Activated CD8-positive, alpha-beta T cell treated with anti-CD3 and anti-CD28 coated beads for 36 hours (primary cell): ENCODE measurements at places on chromosomes 16 and 17.
A peak's percentile ranks its signal among the peaks of the same experiment; 100 is the strongest.

DNA sequence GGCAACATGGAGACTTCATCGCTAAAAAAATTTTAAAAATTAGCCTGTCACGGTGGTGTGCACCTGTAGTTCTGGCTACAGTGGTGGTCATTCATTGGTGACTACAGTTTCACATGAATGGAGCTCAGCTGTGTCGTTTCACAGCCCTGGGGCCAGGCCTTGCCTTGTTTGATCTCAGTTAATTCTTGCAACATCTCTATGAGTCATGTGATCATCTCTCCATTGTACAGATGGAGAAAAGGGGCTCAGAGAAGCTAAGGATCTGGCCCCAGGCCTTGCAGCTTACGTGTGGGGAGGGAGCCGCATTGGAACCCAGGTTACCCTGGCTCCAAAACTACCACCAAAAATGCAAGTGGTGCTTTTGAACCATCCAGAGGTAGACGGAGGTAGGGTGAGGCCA, 49.4 kb downstream of the GDE1 start:
- no peak for DNase-seq

GRCh38 chr16:3992297-3993051, 112.0 kb upstream of the CREBBP start:
- peak; percentile 11 for DNase-seq

DNA sequence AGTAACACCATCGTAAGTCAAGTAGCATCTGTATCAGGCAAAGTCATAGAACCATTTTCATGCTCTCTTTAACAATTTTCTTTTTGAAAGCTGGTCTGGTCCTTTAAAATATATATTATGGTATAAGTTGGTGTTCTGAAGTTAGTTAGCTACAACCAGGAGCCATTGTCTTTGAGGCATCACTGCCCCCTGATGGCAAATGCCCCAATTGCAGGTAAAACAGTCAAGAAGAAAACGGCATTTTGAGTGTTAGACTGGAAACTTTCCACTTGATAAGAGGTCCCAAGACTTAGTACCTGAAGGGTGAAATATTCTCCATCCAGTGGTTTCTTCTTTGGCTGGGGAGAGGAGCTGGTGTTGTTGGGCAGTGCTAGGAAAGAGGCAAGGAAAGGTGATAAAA, 14.1 kb downstream of the TP53 start:
- DNase-seq: peak; percentile 79

DNA sequence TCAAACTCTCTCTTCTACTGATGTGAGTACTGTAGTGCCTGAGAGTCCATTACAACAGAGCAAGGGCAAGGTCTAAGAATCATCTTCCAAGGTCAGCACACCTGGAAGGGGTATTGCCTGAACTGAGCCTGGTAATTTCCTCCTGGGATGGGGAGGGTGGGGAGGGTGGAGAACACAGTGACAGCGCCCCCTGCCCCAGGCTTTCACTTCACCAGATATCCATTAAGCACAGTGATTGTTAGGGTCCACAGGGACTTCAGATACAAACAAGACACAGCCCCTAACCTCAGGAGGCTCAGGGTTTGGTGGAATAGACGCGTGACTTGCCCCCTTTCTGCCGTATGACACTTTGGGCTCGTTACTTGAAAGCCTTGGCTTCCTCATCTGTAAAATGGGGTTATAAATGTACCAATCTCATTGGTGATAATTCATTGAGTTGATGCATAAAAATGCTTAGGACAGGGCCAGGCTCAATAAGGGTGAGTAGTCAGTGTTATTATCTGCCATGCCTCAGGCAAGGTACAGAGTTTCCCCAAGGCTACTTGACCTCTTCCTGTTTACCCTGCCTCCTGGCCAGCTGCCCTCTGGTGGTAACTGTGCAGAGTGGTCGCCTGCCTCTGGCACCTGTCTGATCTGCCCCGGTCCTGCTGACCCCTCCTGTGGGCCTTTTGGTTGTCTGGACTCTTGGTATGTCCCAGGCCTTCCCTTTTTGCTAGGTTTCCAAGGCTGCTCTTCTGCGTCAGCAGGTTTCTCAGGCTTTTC, 13.1 kb upstream of the BRD7 start:
- no peak for DNase-seq

- peak; percentile 76 for DNase-seq
These were observed 346.6 kb downstream of the SNX29 start for GRCh38 chr16:12323007-12323758.

- DNase-seq: no peak
These were observed 797 bp upstream of the SNX11 start for GRCh38 chr17:48106802-48107136.

DNA sequence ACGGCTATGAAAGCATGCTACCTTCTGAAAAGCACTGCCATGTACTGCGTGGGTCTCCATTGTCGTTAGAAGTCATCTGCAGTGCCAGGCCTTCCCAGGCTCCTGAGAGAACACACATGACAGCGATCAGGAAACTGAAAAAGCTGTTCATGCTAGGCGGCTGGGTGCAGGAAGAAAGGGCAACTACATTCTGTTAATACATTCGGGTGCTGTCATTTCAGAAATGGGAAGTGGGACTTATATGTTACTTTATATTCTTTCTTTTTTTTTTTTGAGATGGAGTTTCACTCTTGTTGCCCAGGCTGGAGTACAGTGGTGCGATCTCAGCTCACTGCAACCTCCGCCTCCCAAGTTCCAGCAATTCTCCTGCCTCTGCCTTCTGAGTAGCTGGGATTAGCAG, 19.9 kb downstream of the CFAP20 start:
- DNase-seq: no peak

DNA sequence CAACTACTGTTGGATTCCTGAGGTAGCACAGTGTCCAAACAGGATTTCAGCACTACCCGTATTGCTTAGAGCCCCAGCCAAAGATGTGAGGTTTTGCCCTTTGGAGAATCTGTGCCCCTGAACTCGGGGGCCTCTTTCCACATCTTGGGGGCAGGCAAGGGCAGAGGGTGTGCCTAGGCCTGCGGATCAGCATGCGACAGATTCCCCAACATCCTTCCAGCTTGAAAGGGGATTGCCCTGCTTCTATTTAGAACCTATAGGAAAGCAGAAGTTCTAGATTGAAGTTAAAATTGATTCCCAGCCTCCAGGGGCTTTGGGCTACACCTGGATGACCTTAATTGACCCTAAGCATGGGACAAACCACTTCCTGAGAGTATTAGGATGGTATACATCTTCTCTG, 19.6 kb downstream of the NOD2 start:
- DNase-seq: no peak

- DNase-seq: no peak
These were observed 8.0 kb upstream of the SERPINF1 start for GRCh38 chr17:1753767-1754429.

GRCh38 chr16:51035711-51036110, 115.4 kb downstream of the SALL1 start:
- no peak for DNase-seq

- peak; percentile 77 for DNase-seq
These were observed 667 bp downstream of the EFCAB13 start for GRCh38 chr17:47324224-47325020.

DNA sequence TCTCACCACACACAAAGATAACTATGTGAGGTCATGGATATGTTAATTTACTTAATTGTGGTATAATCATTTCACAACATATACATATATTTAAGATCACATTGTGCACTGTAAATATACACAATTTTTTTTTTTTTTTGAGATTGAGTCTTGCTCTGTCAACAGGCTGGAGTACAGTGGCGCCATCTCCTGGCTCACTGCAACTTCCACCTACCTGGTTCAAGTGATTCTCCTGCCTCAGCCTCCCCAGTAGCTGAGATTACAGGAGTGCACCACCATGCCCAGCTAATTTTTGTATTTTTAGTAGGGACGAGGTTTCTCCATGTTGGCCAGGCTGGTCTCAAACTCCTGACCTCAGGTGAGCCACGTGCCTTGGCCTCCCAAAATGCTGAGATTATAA, 11.5 kb upstream of the PRSS54 start:
- DNase-seq: peak; percentile 81

DNA sequence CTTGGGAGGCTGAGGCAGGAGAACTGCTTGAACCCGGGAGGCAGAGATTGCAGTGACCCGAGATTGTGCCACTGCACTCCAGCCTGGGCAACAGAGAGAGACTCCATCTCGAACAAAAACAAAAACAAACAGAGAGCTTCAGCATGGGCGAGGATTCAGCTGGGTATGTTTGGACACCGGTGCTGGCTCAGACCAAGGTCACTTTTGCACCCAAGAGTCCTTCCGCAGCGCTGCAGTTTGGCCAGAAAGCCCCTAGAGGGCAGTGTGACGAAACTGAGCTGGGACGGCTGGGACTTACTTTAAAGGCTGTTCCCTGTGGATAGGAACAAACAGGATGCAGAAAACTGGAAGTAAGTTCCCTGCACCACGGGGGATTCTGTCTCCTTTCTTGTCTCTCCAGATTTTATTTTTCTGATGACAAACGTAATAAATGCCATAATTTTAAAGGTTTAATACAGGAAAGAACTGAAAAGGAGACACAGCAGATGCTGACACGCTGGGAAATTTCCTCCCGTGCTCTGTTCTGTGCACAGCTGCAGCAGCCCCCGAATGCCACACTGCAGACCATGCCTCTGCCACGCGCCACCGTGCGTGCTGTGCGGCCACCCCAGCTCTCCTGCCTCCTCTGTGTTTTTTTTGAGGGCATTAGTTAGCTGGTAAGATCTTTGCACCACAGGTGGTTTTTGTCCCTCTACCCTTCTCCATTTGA, 25.2 kb upstream of the USP36 start:
- DNase-seq: peak; percentile 69

- DNase-seq: no peak
These were observed 15.7 kb upstream of the BAHCC1 start for GRCh38 chr17:81379523-81379942.

DNA sequence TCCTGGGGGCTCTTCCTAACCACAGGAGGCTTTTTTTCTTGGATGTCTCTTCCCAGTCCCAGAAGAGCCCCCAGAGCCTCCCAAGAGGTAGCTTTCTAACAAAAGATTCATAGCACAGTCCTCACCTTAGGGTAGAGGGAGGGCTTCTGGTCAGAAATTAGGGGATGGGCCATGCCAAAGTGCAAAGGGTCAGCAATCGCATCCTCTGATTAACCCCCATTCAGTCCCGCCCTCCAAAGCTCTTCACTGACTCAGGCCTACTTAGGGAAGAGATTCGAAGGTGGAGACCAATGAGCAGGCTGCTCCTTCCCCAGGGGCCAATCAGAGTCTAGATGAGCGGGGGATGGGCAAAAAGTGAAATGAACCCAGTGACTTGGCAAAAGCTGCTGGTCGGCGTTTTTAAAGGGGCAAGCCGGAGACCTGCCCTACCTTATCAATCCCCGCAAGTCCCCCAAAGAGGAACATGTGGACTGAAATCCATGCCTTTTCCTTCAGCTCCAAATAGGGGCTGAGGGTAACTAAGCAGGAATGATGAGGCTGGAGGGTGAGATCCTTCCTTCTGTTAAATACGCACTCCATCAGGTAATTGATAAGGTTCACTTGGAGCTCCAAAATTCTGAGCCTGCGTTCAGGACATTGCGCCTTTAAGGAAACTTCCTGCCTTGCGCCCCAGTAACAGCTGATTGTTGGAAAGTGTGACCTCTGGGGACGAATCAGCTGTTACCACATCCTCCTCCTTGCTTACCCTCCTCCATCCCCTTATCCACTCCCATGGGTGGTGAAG, 6.9 kb upstream of the TLCD2 start:
- peak; percentile 93 for DNase-seq

GRCh38 chr16:86319585-86320236, 190.6 kb upstream of the FOXF1 start:
- DNase-seq: peak; percentile 25

DNA sequence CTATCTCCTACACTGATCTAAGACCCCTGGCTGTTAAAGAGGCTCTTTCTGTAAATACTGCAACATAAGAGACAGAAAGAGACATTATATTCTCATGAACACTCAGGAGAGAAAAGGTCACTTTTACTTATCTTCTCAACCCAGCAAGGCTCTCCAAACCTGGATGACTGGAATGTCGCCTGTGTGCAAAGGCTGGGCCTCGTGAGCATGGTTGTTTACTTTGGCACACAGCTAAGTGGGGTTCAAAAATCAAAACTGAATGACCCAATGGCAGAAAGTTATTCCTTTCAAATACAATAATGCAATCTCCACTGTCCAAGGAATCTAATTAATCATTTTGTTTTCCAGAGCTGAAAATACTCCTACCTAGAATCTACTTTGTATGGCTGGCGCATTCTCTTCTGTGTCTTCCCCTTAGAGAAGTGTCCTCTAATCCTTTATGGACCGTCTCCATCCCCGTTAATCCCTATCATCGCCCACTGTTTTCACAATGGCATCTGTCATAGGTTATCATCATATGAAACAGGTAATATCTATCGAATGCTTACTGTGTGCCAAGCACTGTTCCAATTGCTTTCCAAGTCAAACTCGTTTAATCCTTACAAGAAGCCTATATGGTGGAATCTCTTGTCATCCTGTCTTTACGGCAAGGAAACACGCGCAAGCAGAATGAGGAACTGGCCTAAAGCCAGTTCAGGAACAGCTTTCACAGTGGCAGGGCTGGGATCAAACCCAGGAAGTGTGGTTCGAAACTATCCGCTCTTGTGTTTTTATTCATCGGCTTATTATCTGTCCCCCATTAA, 1.3 kb downstream of the SLX4 start:
- no peak for DNase-seq

GRCh38 chr16:3587547-3588110, 10.4 kb upstream of the NLRC3 start:
- DNase-seq: no peak

DNA sequence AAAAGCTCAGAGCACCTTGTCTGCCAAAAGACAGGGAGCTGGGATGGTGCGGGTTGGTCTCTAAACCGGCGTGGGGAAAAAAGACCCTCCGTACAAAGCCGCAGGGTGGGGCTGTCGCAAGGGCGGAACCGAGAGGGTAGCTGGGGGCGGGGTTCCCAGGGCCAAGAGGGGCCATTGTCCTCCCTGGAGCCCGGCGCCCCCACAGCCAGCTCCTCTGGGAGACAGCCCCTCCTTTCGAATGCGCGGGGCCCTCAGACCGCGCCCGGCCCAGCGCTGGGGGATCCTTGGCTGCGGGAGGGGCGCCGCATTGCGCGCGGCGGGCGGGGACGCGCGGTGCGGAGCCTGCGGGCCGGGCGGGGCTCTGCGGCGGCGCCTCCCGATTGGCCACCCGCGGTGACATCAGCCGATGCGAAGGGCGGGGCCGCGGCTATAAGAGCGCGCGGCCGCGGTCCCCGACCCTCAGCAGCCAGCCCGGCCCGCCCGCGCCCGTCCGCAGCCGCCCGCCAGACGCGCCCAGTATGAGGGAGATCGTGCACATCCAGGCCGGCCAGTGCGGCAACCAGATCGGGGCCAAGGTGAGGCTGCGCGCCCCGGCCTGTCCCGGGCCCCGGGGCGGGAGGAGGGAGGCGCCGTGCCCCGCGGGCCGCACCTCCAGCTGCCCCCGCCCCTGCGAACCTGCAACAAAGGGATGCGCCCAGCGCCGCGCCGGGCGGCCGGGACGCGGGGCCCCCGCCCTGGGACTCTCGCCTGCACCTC, at the start of gene TUBB3:
TUBB3 (plus strand) TSS at position 459 of the 756 bp plus-strand sequence; CDS start at position 519, 60 bp downstream.
- DNase-seq: peak; percentile 60
